HuH-7 (cell line): ENCODE measurements at places on chromosomes 11 and 22.

DNA sequence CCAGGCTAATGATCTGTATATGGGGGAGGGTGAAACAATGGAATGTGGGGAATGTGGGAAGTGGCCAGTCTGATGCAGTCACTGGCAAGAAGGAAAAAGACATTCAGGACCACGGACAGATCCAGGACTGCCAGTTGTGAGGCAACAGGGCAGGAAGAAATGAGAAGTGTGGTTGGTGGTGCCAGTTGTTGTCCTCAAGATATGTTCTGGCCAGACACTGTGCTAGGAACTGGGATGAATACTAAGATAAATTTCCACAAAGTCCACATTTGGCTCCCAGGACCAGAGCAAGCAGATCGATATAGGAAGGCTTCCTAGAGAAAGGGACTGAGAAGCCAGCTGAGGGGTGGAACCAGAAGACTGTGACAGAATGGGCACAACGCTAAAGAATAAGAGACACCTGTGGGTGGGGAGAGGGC is 6.8 kb upstream of the TPBGL start:
- DNase-seq = peak; percentile 44

GRCh38 chr11:1009991-1010390 is 26.5 kb downstream of the MUC6 start:
- DNase-seq = no peak

GRCh38 chr11:23078289-23078971 is 218.2 kb upstream of the CCDC179 start:
- DNase-seq = no peak

- no peak for DNase-seq
Observed at GRCh38 chr11:37364246-37364839, 766.3 kb upstream of the RAG2 start.

GRCh38 chr22:49091451-49091850 is 736.2 kb downstream of the BRD1 start:
- no peak for DNase-seq

DNA sequence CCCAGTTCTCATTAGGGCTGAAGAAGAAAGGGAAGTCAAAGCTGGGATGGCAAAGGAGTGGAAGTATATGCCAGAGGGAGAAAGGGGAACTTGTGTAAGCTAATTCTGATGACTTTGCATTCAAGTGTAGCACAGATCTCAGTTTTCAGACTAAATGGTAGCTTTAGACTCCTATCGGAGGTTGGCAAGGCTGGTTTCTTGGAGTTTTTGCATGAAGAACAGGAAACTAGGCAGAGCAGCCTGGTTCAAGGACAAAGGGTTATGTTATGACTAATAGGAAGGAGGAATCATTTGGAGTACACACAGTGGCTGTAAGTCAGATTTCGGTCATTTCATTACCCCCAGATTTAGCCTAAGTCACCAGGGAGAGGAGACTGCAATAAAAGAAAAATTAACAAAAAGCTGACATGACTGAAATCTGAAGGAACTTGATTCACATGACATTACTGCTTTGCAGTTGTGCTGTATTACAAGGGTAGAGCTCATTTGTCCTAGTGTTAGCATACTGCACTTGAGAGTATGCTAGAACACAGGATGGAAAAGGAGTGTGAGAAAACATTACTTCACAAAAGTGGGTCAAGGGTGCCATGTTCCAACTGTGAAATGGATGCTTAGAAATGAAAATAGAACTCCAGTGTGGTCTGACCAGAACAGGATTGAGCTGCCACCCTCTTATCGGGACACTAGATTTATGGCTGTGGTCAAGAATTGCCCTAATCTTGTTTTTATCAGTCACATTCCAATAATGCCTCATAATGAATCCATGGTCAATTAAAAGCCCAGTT is 23.6 kb downstream of the ADM start:
- no peak for DNase-seq

DNA sequence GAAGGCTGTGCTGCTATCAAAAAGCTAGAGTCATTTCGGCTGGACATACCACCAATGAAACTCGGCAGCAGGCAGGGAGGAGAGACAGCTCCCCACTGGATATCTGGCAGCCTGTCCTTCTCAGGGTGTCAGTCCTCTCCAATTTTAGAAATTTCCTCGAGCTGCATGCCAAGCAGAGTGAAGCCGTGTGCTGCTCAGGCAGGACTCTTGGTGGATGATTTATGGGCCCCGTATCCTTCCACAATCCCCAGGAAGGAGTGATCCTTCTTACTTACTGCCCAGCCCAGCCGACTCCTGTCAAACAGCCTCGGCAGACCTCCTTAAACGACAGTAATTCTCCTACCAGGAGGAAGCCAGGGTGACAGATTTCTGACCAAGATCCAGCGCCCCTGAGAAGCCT is 410.4 kb downstream of the TENM4 start:
- DNase-seq = no peak

GRCh38 chr11:68722143-68722542 is 29.2 kb downstream of the TESMIN start:
- no peak for DNase-seq

DNA sequence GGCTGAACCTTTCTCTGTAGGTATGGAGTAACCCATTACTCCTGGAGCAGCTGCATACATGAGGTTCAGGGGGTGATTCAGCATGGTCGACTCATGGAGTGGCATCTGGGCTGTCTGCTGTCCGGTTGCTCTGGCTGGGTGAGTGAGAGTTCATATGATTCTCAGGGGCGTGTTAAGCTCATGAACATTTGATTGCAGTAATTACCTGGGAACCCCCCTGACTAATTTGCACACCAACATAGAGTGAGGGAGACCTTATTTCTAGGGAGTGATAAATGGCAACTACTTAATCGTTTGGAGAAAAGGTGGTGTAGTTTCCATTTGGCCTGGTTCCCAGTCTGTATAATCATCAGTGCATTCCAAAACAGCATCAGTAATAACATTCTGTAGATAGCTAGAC is 661.9 kb downstream of the ETS1 start:
- no peak for DNase-seq

DNA sequence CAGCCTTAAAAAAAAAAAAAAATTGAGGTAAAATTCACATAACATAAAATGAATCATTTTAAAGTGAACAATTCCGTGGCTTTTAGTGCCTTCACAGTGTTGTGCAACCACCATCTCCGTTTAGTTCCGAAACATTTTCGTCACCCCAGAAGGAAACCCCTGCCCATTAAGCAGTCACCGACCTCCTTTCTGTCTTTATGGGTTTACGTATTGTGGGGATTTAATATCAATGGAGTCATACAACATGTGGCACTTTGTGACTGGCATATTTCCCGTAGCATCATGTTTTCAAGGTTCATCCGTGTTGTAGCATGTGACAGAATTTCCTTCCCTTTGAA is 65.5 kb downstream of the BCR start:
- DNase-seq = no peak

- no peak for DNase-seq
Observed at GRCh38 chr11:133258751-133259150, 273.6 kb downstream of the OPCML start.

- DNase-seq = no peak
Observed at GRCh38 chr11:45683271-45684058, 18.0 kb upstream of the CHST1 start.

DNA sequence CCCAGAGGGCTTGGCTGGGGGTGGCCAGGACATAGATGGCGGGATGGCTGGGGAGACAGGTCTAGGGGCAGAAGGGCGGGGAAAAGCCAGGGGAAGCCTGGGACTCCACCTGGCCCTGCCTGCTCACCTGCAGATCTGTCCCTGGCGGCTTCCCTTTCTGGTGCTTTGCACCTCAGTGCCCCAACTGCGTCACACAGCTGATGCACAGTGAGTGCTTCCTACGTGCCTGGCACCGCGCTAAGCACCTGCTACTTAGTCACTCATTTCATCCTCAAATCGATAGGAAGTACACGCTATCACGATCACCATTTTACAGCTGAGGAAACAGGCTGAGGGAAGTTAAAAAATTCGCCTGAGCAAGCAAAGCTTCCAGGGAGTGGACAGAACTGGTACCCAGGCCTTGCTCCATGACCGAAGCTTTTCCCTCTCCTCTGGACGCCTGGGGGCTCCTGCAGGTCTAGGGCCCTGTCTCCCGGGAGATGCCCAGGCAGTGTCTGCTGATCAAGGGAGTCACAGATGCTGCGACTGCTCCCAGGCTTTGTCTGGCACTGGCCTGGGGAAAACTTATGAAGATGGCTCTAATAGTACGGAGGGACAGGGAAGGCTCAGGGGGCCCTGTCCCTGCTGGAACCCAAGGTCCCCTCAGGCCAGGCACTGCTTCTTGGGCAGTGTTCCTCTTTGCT is 63.0 kb upstream of the TTLL12 start:
- no peak for DNase-seq

DNA sequence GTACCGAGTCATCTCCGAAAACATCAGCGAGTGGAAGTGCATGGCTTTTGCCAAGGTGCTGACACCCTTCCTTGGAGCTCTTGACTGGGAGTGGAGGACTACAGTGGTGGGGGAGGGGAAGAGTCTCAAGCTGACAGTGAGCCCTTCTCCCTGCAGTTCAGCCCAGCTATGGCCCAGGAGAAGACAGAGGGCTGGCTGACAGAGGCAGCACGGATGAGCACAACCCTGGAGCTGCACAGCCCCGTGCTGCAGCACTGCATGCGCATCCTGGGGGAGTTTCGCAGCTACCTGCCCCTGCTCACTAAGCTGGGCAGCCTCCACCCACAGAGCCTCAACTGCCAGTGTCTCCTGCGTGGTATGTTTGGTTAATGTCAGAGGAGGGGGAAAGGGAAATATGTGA is 41.4 kb downstream of the DNHD1 start:
- DNase-seq = no peak
